T follicular helper cell (primary cell): ENCODE measurements at places on chromosomes 5 and 9.

DNA sequence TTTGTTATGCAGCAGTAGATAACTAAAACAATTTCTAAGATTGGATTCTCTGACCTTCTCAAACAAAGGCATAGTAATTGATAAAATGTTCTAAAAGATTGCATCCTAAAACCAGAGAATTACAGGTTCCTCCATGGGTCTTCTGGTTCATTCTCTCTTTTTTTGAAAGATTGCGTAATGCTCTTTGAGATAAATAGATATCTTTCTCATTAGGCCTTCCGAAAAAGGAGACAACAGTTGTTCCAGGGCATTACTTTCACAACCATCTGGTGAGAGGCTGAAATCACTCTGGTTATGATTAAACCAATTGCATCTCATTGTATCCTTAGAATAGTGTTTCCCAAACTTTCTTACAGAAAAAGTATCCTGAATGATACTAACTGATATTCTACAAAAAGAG is 174.7 kb upstream of the NREP start:
- DNase-seq, result no peak

- no peak for DNase-seq
Measured at GRCh38 chr9:131253891-131254491, 22.3 kb downstream of the FAM78A start.

DNA sequence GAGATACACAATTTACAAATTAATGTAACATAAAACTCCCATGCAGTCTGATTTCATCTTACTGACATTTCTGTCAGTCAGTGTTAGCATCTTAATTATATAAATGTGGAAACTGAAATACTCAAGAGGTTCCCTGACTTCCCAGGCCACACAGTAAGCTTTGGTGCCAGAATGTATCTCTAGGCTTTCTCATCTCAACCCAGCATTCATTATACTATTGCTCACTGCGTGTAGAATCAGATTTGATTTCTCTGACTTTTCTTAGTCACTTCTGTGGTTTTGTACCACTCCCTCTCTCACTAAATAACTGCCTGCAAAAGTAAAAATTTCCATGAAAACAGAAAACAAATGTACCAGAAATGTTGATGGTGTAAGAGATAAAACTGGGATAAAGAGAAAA is 31.7 kb upstream of the CDKN2B start:
- no peak for DNase-seq

GRCh38 chr5:107242411-107243219 is 428.1 kb downstream of the EFNA5 start:
- no peak for DNase-seq

DNA sequence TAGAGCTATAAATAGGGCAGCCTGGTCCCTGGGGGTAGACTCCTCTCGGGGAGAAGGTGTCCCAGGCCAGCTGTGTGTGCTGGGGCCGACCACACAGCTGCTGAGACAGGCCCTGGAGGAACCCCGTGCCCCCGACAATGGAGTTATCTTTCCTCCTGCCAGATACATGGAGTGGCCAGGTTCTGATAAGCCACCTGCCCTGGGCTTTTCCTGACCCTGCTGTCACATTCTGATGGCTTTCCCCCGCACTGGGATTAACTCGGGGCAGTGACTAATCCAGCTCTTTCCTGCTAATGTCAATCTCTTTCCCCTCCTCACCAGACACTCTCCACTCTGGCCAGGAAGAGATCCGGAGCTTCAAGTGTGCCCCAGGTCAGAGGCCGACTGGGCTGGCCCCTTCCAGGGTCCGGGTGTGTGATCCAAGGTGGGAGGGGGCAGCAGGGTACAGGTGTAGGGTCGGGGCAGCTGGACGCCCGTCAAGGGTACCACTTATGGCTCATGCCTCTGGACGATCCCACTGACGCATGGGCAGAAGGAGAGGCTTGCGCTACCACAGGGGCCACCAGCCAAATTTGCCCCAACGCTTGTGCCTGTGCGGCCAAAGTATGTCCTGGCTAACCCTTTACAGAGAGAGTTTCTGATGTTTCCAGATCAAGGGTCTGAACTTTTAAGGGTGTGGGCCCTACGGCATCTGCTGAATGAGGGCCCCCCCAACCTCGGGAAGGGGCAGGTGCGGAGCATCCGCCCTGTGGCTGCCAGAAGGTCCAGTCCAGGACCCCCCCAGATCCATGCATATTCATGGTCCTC is 20.6 kb upstream of the COL5A1 start:
- no peak for DNase-seq

DNA sequence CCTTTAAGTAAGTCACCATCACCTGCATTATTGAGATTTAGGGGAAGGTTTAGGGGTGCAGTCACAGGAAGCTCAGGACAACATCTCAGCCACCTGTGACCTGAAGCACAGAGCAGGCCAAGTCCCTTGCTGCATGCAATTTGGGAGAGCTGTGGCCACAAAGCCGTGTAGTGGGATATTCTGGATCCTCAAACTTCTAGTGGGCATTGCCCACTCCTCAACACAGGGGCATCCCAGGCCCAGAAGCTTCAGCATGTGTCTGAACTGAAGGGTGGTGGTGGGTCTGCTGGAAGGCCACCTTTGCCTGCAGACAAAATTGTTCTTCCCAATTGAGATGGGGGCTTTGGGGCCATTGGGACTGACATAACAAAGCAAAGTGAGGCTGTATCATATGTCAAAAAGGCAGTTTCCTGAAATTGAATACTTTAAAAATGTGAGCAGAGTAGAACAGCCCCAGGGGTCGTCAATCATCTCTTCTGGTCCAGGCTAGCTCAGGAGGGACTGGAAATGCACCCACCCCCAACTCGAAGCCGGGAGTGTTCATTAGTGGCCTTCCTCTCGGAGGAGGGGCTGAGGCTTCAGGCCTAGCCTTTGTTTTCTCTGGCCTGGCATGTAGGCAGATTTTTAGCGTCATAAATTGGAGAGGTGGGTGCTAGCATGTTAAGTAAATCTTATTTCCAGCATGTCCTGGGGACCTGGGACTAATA is 2.8 kb upstream of the GADD45G start:
- DNase-seq, result no peak

DNA sequence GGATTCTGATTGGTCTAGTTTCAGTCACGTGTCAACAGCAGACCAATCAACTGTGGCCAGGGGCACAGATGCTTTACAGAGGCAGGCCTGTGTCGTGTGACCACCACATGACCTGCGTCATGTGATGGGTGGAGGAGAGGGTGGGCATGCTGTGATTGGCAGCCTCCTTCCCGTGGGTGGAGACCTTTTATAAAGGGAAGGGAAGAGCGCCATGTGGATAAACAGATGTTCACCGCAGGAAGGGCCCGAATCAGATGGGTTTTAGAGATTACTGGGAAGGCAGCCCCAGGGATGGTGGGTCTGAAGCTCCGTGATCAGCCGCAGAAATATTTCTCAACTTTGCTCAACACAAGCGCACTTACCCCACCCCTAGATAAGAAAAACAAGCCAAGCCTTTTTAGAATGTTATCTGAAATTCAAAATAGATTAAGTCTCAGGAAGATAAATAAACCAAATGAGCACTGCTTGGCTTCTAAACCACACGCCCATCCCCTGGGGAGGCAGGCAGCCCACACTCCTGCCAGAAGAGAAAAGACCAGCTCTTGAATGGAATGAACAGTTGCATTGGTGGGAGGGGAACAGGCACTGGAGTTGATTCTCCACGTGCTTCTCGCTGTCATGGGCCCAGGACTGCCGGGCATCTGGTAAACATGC is 43.6 kb downstream of the ROPN1L start:
- DNase-seq, result no peak

- no peak for DNase-seq
Measured at GRCh38 chr5:57550132-57550531, 67.5 kb upstream of the ACTBL2 start.

GRCh38 chr5:7225826-7226225 is 170.1 kb upstream of the ADCY2 start:
- DNase-seq, result no peak

DNA sequence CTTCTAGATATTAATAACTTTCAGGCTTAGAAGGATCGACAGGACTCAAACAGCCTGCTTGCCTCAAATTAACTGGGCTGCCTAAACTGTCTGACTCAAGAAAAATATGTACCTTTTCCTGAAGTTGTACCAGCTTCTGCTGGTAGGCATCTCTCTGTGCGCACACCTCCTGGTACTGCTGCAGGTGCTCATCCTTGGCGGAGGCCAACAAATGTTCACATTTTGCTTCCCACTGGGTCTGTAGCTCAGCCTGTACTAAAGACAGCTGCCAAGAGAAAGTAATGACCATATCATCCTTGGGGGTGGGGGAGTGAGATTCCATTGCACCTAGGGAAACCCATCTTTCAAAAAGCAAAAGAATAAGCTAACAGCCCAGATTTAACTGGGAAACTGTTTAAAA is 22.5 kb downstream of the SLC31A2 start:
- no peak for DNase-seq

DNA sequence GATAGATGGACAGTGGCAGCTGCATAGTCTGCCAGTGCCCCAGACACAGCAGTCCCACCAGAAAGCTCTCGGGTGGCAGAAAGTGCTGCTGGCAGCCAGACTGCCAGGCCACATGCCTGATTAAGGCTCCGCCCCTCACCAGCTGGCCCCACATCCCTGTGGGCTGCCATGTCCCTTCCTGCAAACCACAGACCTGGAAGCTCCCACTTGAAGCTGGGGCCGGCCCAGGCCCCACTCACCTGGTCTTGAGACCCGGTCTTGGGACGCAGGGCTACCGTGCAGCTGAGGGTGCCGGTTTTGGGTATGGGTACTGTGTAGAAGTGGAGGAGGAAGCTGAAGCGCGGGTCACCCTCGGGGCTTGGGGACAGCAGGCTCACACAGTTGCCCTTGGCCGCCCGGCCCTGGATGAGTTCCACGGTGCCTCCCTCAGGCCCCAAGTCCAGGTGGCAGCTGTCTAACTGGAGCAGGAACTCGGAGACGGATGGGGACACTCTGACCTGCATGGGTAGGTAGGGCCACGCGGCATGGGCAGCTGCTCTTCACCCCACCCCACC is 15.3 kb downstream of the FPGS start:
- no peak for DNase-seq

DNA sequence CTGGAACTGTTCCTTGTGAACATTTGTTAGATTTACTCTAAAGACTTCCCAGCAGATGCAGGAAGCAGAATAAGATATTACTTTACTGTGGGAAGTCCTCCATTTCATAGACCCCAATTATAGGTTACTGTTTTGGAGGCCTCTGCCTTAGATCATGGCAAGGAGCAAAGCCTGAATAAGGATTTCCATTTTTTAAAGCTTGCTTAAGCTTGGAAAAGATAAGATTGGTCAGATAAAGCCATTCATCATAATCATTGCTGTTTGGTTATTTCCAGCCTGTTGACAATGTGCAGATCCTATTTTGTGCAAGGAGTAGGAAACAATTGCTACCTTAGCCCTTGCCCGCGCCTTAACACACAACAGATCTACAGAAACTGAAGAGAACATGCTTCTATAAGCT is 129.5 kb upstream of the ITGA1 start:
- DNase-seq, result no peak

DNA sequence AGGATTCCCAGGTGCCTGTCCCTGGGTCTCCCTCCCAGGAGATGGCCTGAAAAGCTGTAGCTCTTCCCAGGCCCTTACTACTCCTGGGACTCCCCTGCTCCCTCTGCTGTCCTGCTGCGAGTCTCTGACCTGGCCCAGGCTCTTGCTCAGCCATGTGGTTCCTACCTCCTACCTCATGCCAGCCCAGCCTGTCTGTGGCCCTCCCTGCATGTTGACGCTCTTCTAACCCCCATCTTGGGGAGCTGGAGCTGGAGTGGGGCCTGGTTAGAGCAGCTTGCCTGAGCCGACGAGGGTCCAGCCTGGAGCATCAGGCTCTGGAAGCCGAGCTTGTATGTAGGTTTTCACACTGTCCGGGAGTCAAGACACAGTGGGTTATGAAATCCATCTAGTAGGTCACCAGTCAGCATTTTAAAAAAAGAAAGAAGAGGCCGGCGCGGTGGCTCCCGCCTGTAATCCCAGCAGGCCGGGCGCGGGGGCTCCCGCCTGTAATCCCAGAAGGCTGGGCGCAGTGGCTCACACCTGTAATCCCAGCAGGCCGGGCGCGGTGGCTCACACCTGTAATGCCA is 244.4 kb downstream of the FANCC start:
- DNase-seq, result no peak

DNA sequence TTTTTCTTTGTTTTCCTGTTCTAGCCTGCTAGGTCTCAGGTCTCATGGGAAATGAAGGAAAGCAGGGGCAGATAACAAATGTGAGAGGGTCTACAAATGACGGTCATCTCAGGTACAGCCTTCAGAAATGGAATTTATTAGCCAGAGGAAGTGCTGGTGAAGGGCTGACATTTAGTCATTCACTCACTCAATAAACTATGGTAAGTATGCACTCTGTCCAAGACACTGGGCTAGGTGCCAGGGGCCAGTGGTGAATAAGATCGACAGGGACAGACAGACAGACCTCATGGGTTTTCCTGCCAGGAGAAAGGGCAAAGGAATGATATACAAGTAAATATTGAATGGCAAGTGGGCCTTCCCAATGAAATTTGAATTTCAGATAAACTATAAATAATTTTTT is 6.3 kb downstream of the PDE6A start:
- DNase-seq, result no peak

- no peak for DNase-seq
Measured at GRCh38 chr5:177605667-177606066, 5.7 kb downstream of the B4GALT7 start.

DNA sequence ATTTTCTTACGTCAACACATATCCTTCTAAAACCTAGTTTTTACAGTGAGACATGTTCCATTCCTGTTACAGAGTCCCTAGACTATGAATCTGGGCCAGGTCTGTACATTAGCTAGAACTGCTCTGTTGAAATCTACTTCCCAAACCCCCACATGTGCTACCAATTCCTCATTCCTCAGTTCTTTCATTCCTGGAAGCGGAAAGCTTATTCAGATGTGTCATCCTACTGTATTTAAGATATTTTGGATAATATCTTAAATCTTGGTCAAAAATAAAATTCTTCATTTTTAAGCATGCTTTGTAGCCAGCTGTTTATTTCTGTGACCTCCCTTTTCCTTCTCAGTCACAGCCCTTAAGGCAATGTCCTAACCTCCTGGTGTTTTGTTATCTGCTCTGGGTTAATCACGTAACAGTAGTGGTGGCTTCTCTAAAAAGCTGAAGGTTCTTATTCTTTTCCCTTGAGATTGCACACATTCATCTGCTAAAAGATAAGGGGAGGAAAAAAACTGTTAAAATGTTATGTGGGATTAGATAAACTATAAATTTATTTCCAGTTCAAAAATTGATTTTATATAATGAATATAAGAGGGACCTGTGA is 35.6 kb downstream of the GLRX start:
- no peak for DNase-seq

- no peak for DNase-seq
Measured at GRCh38 chr9:127676638-127677037, 30.1 kb upstream of the CFAP157 start.

DNA sequence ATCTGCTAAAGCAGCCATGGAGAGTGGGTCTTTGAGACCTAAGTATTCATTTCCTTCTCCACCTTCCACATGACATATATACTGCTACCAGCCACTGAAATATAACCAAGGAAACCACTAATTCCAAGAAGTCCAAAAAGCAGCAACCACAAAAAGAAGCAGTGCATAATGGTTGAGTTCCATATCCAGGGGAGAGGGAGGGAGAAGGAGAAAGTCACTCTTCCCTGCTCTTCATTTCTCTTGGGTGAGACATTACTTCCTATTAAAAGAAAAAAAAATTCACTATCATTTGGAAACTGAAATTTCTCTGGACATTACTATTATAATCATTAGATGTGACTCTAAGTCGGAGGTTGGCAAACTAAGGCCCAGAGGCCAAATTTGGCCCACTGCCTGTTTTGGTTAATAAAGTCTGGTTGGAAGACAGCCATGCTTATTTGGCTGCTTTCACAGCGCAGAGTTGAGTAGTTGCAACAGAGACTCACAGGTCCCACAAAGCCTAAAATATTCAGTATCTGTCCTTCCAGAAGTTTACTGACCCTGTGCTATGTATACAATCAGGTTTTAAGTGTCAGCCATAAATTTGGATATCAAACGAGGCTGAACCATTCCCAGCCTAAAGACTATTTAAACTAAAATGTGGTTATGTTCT is 168.6 kb downstream of the MPDZ start:
- DNase-seq, result no peak
